Spinal cord (tissue), 10 donors: ENCODE measurements at places on chromosomes 2 and 18.

- no peak for DNase-seq
These were observed 23.5 kb downstream of the EMX1 start for GRCh38 chr2:72940786-72941185.

- DNase-seq, result peak; percentile 79
These were observed 26.9 kb downstream of the C18orf63 start for GRCh38 chr18:74342416-74343043.

- no peak for DNase-seq
These were observed 198.4 kb downstream of the RBM43 start for GRCh38 chr2:151063271-151063670.

GRCh38 chr2:61715506-61715905, 138.4 kb downstream of the FAM161A start:
- no peak for DNase-seq

- no peak for DNase-seq
These were observed 32.3 kb upstream of the NEB start for GRCh38 chr2:151766437-151767153.

GRCh38 chr2:149082735-149083134, 44.2 kb downstream of the LYPD6B start:
- no peak for DNase-seq

- no peak for DNase-seq
These were observed 245.7 kb downstream of the TNS1 start for GRCh38 chr2:217757108-217757463.

GRCh38 chr2:231672617-231673347, 35.5 kb upstream of the PTMA start:
- DNase-seq, result no peak
